ENCODE measurements at places on chromosomes 1 and 21.

- ATAC-seq = no peak
These were observed 169.3 kb downstream of the ST6GALNAC5 start for GRCh38 chr1:77036560-77036959.

DNA sequence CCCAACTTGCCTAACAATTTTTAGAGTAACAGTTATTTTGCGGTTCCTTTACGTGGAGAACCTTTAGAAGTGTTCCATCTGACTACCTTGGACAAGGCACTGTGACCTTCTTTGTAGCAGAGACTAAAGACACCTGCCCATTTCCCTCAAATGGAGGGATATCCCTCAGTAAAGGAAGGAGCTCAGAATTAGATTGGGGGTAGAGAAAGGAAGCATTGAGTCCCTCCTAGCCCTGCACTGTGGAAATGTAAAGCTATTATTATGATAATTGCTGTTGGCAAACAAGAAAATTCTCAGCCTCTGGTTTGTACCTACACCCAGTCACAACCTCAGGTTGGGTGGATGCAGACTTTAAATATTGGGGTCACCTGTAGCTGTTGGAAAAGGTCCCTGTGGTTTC, 72.6 kb upstream of the MACF1 start:
- no peak for ATAC-seq

- ATAC-seq = peak; percentile 81
These were observed 32.9 kb upstream of the DIPK1A start for GRCh38 chr1:92994105-92994712.

- no peak for ATAC-seq
These were observed 276.5 kb upstream of the DPYD start for GRCh38 chr1:98197356-98197755.

DNA sequence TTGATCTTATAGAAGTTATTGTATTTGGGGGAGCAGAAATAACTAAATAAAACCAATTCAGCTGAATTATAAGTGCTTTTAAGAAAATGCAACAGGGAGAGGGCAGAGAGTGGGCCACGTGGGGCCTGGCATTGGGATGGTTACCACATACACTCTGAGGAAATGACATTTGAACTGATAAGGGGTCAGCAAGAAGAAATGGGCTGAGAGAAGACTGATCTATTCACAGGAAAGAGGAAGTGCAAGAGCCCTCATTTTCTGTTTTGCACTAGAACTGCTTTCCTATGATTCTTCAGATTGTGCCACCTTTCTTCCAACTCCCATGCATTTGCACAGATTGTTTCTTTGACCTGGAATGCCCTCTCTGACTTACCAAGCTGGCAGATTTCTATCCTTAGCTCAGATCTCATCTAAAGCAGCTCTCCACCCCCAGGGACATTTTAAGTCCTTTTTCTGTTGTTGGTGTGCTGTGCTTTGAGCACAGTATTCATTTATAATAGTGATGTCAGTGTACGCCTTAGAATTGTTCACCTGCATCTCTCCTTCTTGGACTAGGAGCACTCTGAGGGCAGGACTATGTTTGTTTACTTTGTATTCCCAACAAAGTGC, 115.9 kb downstream of the FGGY start:
- no peak for ATAC-seq

Measured in activated T-helper 17 cell treated with anti-CD3 and anti-CD28 coated beads, Interleukin-2, amount 50 U/mL, for 72 hours (primary cell).